ENCODE measurements at places on chromosomes 7 and 10.

DNA sequence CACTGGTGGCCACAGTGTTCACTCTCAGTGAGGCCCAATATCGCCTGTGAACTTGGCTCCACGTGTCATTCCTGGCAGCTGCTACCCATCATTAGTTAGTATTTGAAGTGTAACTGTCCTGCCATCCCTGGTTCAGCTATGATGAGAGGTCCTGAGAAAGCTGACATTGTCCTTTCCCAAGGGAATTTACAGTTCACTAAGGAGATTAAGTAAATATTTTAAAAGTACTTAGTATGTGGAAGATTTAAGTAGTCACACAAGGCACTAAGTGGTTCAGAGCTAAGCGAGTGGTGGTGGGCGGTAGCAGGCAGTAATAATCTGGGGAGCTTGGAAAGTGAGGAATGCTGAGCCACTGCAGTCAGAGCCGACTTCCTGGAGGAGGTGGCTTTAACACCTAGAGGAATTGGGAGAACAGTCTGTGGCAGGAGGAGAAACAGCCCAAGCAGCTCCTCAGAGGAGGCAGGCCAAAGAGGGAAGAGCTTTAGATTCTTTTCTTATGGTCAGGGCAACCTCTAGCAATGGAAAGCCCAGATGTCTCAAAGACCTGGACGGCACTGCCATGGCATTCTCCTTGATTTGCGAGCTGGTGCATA, 519.7 kb downstream of the LRMDA start:
- DNase-seq: no peak

- DNase-seq: no peak
Observed at GRCh38 chr7:104296266-104296665, 32.1 kb upstream of the LHFPL3 start.

DNA sequence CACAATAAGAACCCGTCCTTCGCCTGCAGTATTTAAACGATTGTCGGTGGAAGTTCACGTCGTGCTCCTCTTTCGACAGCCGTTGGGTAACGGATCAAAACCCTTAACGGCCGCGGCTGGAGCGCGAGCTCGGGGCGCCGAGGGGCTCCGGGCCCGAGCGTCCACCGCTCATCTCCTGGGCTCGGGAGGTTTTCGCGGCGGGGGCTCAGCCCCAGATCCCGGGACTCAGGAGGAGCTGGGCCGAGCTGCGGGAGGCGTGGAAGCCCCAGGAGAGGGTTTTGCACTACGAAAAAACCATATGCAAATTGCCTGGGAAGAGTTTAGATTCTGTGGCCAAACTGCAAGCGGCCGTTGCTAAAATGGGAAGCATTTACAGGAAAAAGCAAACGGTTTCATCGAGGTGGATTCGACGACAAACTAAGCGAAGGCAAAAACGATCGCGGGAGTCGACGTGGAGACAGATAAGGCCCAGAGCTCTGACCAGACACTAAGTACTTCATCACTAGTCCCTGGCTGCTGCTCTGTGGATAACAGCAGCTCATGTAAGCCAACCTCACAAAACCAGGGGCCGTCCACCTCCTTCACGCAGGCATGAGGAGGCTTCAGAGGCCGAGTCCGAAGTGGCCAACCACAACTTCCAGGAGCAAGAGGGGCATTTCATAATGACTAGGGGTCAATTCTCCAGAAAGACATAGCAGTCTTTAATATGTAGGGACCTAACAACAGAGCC, 129.7 kb downstream of the MARCHF5 start:
- peak; percentile 28 for DNase-seq

DNA sequence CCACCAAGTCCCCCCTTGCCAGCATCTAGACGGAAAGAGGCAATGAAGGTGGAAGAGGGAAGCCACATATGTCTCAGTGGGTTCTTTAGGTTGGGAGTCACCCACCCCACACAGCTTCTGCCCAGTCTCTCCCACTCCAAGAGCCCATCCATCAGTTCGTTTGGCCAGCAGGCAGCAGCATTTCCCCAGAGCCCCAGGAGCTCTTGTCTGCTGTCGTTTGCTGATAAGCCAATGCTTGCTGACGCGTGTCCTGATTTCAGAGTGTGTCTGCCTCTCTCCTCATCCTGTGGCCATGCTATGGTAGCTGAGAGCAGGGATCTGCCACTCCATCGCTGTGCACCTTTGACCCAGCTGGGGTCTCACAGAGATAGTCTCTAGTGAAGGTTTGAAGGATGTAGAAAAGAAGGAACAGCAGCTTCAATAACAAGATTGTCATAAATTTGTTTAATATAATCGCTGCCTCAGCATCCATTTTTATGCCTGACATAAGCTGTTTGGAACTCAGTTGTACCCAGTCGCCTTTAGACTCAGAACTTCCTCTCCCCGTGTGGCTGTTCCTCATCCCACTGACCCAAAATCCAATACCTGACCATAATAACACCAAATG, 39.4 kb upstream of the GDF10 start:
- no peak for DNase-seq

DNA sequence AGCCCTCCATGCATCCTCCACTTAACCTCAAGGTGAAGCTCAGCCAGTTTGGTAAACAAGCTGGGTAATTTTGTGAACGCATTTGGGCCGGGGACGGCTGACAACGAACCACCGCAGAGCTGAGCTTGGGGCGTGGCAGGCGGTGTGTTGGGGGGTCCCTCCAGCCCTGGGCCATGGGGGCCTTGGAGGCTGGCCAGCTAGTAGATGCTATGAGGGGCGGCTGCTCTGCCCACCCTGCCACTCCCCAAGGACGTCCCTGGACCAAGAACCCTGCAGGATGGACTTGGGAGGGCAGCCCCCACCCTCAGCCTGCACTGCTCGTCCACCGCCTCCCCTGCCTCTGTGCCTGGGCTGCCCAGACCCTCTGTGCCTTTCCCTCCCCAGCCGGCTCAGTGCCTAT, 12.0 kb upstream of the SCART1 start:
- DNase-seq: no peak

- no peak for DNase-seq
Observed at GRCh38 chr7:135188298-135188984, 17.9 kb upstream of the CYREN start.

GRCh38 chr10:48254750-48255512, 19.6 kb downstream of the FRMPD2 start:
- no peak for DNase-seq

DNA sequence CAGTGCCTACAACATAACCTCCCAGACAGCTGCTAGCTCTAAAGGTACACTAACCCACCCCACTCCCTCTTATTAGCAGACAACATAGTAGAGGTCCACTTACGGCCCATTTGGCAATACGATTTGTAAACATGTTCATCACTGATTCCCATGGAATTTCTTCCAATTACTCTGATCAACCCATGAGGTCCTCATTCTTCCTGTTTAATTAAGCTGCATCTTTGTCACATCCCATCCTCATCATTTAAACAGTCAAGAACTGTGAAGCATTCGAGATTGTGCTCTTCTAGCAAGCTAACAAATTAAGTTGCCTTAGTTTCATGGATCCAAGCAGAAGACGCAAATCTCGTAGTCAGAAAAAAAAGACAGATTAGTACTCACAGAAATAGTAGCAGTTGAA, 622.2 kb upstream of the VSTM2A start:
- DNase-seq: no peak

GRCh38 chr7:6446838-6447580, 745 bp downstream of the DAGLB start:
- DNase-seq: peak; percentile 91

GRCh38 chr10:22837771-22838170, 90.1 kb upstream of the ARMC3 start:
- DNase-seq: no peak
